AG20443 (cell line): ENCODE measurements at places on chromosomes 6 and 20.

GRCh38 chr6:36820700-36821580 lies 18.3 kb downstream of the CPNE5 start:
- DNase-seq = no peak

DNA sequence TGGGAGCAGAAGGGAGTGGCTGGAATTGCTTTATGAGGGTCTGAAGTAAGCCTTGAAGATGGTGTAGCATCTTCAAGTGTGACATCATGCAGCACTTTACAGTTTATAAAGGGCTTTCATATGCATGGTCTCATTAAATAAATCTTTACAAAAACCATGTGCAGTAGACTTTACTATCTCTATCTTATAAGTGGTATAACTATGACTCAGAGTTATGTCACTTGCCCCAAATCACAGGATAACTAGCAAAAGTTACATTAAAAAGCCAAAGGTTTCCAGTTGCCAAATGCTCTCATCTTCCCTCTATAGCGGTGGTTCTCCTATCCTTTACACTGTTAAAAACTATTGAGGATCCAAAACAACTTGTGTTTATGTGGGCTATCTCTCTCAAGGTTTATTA lies 687.7 kb upstream of the MARCKS start:
- DNase-seq = no peak

- no peak for DNase-seq
Measured at GRCh38 chr6:53440336-53440945, 91.7 kb upstream of the ELOVL5 start.

- no peak for DNase-seq
Measured at GRCh38 chr6:152086223-152086873, 278.9 kb downstream of the ESR1 start.

GRCh38 chr6:166402582-166403277 lies 20.0 kb upstream of the MPC1 start:
- peak; percentile 84 for DNase-seq

DNA sequence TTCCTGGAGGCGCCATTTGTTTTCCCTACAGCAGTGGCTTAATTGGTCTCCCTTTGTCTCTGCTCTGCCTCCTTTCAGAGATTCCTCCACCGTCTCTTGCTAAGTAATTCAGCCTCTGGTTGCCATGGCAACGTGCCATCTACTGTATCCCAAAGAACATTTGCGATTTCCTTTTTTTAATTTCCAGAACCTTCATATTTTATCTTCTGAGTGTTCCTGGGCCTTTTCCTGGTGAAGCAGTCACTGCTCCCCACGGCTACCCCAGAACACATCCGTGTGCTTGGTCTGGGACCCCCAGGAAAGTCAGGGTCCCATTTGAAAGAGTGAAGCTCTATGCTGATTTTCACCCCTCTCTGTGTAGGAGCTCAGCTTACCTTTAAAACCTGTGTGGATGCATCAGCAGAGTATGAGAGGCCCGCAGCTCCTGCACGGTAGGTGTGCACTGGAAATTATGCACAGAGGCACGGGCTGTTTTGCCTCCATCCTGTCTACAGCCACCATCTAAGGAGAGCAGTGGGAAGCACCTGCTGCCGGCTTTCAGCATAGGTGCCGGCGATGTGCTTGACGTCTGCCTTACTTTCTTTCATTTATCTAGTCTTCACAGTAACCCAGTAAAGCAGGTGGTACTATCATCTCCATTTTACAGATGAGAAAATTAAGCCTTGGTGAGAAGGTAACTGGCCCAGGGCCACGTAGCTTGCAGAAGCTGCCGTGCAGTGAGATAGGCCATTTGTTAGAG lies 122.8 kb downstream of the SYCP2 start:
- DNase-seq = no peak

- peak; percentile 81 for DNase-seq
Measured at GRCh38 chr6:87660226-87660911, 41.7 kb downstream of the AKIRIN2 start.

DNA sequence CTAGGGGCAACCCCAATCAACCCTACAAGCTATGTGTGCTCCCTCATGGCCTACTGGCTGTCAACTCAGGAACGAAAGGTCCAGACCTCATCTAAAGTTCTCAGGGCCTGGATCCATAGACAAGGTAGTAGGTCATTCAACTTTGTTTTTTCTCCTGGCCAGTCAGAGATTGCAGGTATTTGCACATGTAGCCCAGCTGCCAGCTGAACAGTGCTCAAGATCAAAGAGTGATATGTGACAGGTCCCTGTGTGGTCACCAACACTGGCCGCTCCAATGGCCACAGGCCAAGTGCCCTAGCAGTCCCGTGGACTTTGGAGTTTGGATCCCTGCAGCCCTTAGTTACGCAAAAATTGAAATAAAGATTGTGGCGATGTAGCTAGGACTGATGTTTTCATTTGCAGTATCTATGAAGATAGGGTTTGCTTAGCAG lies 60.6 kb upstream of the ATXN1 start:
- DNase-seq = no peak

GRCh38 chr6:113647143-113647889 lies 209.8 kb upstream of the MARCKS start:
- DNase-seq = no peak

DNA sequence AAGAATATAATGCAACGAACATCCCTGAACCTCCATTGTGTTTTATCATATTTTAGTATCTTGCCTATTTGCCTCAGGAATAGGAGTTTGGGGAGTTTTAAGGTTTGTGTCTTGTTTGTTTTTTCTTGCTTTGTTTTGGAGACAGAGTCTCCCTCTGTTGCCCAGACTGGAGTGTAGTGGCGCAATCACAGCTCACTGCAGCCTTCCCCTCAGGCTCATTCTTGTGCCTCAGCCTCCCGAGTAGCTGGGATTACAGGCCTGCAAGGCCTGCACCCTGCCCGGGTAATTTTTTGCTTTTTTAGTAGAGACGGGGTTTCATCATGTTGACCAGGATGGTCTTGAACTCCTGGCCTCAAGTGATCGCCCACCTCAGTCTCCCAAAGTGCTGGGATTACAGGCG lies 63.3 kb upstream of the CARMIL1 start:
- DNase-seq = no peak

GRCh38 chr6:142725024-142725770 lies 219.8 kb downstream of the HIVEP2 start:
- no peak for DNase-seq

DNA sequence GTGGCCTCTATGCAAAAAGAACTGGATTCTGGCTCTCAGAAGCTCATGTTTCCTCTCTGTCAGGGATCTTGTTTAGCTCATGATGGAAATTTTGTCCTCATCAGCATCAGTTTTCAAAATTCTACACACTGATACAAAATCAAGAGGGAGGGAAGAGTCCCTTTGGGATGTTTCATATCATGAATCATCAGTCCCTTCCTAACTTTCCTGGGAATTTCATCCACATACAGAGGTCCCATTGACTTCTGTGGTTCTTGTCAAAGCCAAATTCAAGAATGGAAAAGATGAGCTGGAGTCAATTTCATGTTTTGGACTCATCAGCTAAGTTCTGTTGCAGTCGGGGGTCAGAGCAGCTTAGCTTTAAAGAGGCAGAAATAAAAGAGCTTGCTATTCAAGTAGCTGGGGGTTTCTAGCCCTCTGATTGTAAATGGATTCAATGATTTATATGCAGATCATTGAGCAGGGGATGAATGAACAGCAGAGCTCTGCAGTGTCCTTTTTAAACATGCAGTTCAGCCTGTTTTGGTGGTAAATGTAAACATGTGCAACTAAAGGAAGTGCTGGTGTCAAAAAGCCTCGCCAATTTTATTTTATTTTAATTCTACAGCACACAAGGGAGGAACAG lies 21.3 kb upstream of the TMEM14A start:
- DNase-seq = no peak

DNA sequence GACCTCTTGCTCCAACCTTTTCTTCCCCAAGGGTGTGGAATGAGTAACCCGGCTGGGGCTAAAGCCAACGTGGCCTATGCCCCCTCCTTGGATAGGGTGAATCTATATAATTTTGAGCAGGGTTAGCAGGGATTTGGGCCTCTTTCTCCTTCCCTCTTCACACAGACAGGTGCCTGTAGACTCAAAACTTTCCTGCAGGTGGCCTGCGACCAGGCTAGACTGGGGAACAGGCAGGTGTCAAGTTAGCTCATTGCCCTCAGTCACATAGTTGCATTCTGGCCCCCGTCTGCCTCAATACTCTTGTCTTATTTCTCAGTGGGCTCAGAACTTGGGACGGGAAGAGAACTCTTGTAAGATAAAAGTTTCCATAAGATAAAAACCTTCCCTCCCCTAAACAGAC lies 243.0 kb downstream of the ATXN1 start:
- DNase-seq = no peak

- DNase-seq = no peak
Measured at GRCh38 chr6:156182356-156182755, 594.8 kb upstream of the ARID1B start.

DNA sequence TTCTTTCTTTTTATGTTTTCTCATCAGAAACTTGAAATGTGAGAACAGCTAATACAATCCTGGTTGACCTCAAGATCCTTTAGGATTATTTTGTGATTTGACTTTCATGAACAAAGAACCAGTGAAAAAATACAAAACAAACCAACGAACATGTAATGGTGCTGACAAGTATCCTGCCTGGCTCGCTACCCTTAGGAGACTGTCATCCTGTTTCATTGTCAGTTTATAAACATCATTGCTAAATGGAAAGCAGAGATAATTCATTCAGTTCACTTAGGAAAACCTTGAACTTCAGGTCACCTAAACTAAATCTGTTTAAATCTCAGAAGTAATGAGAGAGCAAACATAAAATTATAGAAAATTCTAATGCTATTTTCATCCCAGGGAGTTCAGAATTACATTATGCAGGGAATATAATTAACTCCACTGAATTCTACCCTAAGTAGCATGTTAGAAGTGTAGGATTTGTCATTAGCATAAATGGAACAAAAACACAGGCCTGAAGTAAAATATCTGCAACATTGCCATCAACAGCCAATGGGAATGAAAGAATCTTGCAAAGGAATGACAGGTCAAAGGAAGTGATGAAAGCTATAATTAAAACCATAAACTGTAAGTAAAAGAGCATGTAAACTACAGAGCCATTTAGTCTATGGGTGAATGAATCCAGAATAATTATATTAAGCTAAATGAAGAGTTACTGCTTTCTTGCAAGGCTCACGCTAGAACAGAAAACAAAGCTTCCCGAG lies 401.2 kb upstream of the MANEA start:
- no peak for DNase-seq

DNA sequence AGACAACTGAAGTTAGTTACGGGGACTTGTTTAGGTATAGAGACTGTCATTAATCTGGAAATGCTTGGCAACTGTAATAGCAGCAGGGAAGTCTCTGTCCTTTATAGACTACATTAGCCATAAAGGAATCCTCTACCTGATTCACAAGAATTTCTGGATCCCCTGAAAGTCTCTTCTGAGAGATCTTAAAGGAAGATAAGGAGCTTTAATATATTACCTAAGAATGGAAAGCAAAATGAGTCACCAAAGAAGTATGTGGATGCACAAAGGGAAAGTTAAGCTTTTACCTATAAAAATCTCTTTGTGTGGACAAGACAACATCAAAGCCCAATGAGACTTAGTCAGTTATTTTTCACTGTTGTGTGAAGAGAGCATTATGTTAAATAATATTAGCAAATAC lies 92.2 kb upstream of the RSPO3 start:
- DNase-seq = no peak

DNA sequence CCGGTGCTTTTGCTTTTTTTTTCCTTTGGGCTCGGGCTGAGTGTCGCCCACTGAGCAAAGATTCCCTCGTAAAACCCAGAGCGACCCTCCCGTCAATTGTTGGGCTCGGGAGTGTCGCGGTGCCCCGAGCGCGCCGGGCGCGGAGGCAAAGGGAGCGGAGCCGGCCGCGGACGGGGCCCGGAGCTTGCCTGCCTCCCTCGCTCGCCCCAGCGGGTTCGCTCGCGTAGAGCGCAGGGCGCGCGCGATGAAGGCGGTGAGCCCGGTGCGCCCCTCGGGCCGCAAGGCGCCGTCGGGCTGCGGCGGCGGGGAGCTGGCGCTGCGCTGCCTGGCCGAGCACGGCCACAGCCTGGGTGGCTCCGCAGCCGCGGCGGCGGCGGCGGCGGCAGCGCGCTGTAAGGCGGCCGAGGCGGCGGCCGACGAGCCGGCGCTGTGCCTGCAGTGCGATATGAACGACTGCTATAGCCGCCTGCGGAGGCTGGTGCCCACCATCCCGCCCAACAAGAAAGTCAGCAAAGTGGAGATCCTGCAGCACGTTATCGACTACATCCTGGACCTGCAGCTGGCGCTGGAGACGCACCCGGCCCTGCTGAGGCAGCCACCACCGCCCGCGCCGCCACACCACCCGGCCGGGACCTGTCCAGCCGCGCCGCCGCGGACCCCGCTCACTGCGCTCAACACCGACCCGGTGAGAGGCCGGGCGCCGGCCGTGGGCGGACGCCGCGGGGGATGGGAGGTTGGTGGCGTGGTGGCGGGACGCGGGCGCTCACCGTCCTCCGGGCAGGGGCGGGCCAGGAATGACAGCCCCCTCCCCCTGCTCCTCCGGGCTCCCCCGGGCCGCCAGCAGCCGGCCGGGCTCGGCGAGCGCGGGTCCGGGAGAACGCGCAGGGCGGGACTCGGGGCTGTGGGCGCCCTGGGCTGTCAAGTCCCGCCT lies 606 bp downstream of the ID4 start:
- DNase-seq = peak; percentile 61

GRCh38 chr20:41027366-41027765 lies 1.3 kb upstream of the TOP1 start:
- no peak for DNase-seq

DNA sequence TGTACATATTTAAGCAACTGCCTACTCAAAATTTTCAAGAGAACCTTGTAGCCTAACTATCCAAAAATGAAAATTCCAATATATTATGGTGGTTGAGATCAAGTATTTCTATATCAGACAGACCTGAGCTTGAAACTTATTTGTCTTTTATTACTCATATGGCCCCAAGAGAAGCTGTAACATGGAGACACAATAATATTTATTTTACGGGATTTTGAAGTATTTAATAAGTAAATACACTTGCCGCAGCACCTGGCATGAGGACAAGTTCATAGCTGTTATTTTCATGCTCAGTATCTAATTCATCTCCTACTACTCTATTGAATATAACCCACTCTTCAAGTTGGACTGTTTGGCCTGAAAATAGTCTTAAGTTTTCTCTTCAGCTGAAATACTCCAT lies 28.0 kb downstream of the PTPRK start:
- no peak for DNase-seq

DNA sequence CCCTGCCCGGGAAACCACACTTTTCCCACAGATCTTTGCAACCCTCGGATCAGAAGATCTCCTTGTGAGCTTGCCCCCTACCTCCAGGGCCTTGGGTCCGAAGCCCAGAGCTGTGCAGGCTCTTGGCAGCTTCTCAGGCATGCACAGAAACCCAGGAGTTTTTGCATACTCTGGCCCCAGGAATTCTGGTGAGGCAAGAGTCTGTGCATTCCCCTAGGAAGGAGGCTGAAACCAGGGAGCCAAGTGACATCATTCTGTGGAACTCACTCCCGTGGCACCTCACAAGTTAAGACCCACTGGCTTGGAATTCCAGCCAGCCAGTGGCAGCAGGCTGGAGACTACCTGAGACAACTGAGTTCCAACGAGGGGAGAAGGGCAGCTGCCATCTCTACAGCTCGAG lies 100.1 kb downstream of the TNFRSF21 start:
- DNase-seq = peak; percentile 40
